ENCODE measurements at places on chromosomes 16 and 17.

DNA sequence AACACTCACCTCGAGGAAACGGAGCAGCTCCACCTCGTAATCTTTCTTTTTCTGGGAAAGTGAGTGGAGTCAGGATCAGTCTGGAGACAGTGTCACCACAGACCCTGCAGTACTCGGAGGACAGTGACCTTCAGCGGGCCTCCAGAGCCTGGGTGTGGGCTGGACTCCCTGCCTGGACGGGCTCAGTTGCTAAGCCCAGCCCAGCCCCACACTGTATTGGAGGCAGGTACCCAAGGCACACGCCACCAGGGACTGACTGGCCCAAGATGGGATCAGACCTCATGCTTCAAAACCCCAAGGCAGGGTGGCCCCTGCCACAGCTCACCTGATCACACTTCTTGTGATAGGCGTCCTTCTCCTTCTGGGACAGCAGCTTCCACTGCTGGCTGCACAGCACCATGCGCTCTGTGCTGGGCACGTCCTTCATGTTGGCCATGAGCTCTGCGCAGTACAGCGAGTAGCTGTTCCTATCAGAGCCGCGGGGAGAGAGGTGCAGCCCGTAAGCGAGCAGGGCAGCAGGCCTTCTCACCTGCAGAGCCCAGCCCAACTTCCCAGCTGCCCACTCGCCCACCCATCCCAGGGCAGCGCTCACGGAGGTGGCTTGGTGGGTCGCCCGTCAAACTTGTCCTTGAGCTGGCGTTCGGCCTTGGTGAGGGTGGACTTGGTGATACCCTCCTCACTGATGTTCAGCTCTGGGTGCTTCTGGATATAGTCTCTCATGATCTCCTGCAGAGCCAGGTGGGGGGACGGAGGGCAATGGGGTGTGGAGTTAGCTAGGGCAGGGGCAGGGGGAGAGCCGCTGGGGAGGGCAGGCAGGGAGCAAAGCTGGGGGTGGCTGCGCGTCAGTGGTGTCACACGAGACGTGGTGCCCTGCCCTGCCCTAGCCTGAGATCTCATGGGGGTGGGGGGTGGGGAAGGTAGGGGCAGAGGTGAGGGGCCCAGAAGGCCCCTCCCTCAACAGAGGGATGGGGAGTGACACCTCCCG, 7.9 kb downstream of the UBTF start:
- DNase-seq: no peak

DNA sequence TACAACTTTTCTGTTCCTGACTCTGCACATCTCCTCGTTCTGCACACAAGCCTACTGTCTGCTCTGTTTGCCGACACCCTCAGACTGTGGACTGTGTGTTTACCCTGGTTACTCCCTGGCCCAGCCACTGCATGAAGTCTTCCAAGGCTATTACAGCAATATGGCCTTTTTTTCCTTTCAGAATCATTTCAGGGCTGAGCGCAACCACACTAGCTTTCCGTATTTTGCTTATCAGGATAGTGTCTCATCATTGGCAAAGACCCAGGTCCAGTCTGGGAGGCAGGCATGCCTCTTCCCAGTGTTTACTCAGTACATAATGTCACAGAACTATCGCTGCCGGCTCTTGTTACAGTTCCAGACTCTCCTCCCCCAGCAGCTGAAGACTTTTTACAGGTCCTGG, 10.1 kb downstream of the DNAH9 start:
- DNase-seq: peak; percentile 30

DNA sequence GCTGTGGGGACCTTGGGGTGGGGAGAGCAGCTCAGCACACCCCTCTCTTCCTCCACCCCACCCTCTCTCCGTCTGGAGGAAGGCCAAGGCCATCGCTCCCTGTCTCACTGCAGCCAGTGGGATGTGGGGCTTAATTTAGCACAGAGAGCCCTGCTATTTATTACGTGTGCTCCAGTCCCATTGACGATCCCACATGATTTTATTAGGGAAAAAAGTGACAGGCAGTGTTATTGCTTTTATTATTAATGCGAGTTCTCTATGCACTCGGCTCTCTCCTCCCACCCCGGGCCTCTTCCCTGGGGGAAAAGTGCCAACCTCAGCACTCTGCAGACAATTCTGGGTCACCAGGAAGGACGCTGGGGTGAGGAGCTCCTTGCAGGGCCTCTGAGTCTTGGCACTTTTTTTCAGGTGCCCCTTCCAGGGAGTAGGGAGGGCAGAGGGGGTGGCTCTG, 57.3 kb downstream of the MGAT5B start:
- DNase-seq: no peak

DNA sequence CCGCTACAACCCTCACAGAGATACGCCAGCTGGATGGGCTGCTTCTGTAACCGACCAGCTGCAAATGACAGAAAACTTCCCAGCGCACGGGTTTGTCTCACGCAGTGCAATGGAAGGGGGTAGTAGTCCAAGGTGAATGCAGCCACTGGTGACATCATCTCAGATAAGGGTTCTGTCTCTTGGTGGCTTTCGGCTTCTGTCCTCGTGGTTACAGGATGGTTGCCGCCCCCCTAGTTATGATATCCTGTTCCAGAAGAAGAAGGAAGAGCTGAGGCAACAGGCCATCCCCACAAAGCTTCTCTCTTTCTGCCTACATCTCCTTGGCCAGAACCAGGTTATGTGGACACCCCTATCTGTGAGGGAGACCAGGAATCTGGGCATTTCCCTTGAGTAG, 40.3 kb upstream of the BAHCC1 start:
- DNase-seq: no peak

- no peak for DNase-seq
These were observed 27.4 kb downstream of the BCO1 start for GRCh38 chr16:81265658-81266451.

DNA sequence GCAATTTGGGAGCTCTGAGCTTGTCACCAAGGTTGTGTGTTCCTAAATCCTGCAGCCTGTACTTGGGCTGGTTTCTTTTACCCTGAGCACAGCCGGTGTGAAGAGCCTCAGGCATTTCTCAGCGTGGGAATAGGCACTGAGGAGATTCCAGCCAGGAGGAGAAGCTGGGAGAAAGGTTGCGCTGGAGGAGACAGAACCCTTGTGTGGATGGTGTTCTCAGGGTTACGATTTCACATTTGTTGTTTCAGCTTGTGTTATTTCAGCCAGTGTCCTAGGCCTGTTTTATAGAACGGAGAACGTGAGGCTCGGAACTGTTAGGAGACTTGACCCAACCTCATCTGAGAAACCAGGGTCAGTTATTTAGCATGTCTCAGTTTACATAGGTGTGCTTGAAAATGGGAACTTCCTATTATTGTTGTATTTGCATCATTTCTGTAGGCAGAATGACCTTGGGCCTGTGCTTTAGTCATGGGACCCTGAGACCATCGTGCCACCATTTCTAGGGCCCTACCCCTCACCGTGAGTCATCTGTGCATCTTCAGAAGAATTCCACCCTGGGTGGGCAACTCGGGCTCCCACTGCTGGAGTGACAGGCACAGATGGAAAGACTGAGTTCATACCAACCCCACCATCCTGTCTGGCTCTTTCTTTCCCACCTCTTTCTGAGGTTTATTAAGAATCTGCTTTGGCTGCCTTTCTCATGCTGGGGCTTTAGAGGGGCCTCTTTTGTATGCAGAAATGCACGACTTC, 134.9 kb downstream of the MSI2 start:
- DNase-seq: no peak

DNA sequence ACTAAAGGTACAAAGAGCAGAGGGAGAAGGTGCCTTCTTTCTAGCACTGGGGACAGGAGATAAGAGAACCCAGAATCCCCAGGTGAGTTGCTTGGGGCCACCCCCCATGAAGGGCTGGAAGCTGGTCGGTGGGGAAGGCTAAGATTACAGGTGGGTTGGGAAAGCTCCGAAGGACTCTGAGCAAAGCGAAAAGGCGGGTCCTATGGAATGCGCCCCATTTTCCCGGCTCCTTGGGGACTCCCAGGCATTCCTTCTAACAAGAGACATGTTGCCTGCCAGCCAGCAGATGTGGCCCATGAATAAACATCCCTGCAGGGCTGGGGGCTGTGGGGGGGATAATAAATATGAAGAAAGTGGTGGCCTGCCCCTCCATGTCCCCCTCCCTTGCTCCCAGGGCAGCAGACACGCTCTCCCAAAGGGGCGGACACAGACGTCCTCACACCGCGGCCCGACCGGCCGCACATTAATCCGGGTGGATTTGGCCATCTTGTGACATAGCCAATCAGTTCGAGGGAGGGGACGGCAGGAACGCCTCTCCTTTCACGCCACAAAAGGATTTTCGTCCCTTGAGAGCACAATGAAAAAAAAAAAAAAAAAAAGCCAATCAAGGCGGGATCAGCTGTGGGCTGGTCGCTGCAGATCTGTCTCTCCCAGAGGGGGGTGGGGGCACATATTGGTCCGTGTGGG, 98.5 kb downstream of the SOX9 start:
- DNase-seq: no peak

- no peak for DNase-seq
These were observed 39.4 kb upstream of the ZNF750 start for GRCh38 chr17:82879241-82879640.

GRCh38 chr17:79926142-79926604, 86.9 kb upstream of the CBX4 start:
- no peak for DNase-seq

GRCh38 chr16:87945351-87946042, 5.7 kb upstream of the BANP start:
- no peak for DNase-seq

DNA sequence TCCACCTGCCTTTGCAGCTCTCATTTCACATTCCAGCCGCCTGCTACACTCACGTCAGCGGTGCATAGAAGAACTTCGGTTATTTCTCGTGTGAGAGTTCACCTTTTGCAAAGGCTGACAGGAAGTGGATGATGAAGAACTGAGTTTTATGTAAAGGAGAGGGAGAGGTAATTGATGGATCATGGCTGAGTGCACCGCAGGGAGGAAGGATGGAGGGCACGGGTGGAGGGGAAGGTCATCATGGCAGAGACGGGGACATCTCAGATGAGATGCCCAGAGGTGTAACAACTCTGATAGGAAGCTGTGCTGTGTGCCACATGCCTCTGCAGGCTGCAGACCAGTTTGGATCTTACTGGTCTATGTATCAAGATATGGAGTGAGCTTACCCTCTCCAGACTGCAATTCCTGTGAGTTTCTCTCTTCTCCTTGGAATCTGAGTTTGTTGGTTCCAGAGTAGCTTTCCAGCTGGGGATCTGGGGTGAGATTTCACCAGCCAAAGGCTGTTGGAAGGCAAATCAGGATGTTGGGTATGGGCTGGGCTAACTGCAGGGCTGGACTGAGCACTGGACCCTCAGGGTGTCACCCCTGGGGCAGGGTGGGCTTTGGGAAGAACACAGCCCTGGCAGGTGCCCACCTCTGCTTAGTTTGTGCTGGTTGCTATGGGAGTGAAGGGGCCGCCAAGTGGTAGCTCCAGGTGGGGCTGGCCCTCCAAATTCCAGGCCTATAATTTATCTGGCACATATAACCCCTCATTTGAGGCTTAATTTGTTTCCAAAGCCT, 777.0 kb downstream of the KCNJ18 start:
- no peak for DNase-seq

- DNase-seq: no peak
These were observed 25.6 kb downstream of the SOST start for GRCh38 chr17:43732958-43733357.

- no peak for DNase-seq
These were observed 366.5 kb downstream of the SEC14L1 start for GRCh38 chr17:77507111-77507885.

GRCh38 chr16:5466551-5466950, 369.0 kb upstream of the EEF2KMT start:
- DNase-seq: no peak

GRCh38 chr17:69090365-69090764, 29.6 kb upstream of the ABCA9 start:
- DNase-seq: no peak

DNA sequence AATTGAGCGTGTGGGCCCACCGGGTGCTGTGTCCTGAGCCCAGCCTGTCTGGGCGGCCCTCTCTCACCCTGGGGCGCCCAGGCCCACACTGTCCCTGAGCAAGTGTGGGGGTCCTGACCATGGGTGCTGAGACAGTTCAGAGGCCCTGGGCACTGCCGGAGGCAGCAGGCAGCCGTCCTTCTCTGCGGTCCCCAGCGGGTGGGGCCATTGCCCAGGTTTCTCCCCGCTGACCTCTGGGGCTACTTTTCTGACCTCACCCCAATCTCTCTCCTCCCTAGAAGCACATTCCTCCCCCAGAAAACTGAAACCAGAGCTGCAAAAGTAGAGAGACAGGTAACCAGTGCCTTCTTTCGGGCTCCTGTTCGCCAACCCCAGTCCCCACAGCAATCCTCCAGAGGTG, 36.0 kb upstream of the PVALEF start:
- DNase-seq: no peak

DNA sequence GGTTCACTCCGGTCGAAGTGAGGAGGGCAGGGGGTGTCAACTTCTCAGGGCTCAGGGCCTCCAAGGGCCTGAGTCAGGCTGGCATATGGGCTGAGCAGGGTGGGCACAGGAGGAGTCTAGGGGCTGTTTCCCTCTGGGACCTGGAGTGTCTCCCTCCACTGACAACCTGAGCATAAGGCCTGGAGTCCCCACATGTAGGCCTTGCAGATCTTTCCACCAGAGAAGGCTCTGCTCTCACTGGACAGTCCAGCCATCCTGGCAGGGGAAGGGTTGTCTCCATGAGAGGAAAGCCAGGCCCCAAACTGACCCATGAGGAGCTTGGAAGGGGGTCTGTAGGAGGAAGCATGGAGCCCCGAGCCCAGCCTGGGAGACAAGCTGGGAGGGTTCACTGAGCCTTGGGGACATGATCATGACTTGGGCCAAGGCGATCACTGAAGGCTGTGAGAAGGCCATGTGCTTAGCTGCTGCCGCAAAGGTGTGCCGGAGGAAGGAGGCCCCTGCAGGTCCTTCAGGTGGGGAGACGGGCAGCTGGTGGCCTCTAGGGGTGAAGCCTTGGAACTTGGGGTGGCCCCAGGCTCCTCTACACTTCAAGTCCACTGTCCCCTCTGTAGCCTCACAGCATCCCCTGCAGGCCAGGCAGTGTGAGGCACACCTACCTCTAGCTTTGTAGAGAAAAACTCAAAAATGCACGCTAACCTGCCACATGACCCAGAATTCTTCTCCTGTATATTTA, 9.9 kb downstream of the CMTM2 start:
- DNase-seq: no peak

DNA sequence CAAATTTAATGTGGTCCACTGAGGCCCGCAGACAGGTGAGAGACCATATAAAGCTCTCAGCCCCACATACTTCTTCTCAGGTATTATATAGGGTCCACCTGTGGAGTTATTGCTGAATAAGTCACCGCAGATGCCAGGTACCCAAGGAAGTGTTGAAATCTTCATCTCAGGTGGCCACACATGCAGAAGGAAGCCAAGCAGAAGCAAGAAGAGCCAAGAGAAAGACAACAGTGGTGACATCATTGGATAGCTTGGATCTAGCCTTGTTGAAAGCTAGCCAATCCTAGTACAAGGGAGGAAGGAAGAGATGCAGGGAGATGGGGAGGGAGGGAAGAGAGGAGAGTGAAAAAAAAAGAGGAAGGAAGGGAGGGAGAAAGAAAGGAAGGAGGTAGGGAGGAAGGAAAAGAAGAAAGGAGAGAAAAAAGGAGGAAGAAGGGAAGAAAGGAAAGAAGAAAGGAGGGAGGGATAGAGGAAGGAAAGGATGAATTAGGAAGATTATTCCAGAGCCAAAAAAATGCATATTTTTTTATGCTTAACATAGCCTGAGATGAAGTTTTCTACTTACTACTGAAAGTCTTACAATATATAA, 12.5 kb downstream of the ADAMTS18 start:
- no peak for DNase-seq

- DNase-seq: no peak
These were observed 244.6 kb upstream of the MAF start for GRCh38 chr16:79845033-79845733.
